ENCODE measurements at places on chromosomes 1 and 21.
A peak's percentile ranks its signal among the peaks of the same experiment; 100 is the strongest.

- DNase-seq, result no peak
Observed at GRCh38 chr1:66088787-66089186, 296.1 kb downstream of the PDE4B start.

DNA sequence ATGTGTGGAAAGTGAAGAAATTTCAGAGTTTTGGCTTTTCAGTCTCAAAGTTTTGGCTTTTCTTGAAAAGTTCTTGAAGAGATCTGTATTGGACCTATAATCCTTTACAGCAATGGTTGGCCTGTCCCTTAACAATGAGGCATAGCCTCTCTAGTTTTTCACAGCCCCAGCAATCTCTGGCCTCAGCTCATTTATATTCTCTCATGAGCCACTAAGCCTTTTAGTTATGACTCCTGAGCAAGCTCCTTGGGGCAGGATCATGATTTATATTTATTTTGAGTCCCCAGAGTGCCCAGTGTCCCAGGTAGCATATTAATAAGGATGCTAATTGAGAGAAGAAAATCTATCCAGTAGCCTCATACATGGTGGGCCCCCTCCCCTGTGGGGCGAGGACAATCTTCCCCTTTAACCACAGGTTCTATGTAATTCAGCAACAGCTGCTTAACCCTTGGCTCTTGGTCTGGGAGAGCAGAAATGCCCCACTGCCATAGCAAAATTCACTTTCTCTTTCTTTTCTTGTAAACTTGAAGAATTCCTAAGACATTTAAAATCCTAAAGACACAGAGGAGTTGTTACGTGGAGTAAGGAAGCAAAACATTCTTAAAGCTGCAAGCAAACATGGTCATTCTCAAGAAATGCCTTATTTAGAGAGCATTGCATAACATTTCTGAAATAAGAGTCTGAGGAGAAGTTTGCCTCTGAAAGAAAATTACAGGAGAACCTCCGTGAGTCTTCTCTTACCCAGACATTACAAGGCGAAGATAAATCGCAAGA, 6.3 kb downstream of the NGF start:
- DNase-seq, result no peak

- DNase-seq, result no peak
Observed at GRCh38 chr1:162740755-162741154, 49.7 kb upstream of the HSD17B7 start.

DNA sequence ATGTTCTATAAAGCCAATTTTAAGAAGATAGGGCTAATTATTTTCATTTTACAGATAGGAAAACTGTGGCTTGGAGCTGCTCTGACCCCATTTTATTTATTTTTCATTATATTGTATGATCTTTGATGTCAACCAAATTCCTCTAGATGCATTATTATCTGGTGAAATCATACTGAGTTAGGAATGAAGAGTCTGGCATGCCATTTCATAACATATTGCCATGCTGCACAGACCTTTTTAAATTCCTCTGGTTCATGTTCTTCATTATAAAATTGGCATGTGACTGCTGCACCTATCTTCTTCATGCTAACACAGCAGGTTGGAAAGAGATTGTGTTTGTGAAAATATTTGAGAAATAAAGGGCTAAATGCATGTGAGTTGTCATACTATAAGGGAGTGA, 12.7 kb downstream of the PRRX1 start:
- DNase-seq, result no peak

- no peak for DNase-seq
Observed at GRCh38 chr21:37155186-37155585, 82.1 kb downstream of the TTC3 start.

DNA sequence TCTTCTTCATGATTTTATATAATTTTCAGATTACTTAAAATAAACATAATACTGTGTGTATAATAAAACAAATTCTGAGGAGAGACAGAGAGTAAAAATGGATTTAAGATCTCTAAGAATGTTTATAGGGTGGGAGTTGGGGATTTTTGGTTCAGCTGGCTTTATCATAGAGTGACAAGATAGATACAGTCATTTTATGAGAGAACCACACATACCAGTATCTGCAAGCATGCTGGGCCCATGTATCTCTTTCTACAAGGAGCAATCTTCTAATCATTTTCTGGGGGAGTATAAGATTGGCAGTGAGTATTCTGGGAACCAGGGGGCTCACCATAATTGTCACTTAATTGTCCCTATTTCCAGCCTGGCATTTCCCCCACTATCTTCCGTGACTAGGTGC, 64.3 kb upstream of the DUSP10 start:
- no peak for DNase-seq

GRCh38 chr1:176998183-176998795, 166.2 kb downstream of the ASTN1 start:
- no peak for DNase-seq

DNA sequence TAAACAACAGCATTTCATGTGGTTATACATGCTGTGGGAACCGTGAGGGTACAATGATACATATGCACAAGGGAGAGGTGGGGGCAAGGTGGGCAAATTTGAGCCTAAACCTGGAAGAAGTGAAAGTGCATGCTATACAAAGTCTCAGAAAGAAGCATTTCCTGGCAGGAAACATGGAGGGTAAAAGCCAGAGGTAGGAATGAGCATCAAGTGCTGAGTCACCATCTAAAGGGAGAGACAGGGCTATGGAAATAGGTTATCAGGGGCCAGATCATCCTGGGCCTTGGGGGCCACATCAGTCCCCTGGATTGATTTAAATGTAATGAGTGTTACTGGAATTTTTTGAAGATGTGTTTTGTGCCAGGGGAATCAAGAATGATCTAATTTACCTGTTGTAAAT, 60.1 kb upstream of the DAB1 start:
- no peak for DNase-seq

DNA sequence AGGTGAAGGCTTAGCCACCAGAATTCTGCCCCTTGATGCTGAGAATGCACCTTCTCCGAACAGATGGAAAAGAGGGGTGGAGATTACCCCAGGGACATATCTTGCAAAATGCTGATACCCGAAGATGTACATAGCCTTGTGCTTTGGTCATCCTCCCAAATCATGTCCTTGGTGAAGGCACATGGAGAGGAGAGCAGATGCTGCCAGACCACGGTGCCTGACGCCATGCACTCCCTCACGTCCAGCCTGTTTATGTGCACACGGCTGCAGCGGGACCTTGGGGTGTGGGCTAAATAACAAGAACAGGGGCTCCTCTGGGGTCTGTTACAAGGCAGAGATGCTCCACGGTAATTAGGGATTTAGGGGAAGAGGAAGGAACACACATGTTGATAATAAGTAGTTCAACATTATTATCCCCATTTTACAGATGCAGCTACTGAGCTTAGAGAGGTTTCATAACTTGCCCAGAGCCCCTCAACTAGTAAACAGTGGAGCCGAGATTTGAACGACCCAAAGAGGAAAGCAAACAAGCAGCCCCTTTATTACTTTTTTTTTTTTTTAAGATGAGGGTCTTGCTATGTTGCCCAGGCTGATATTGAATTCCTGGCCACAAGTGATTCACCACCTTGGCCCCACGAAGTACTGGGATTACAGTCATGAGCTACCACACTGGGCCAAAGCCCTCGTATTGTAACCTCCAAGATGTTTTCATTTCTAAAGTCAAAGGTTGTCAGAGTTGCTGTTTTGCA, 12.9 kb downstream of the EPHX1 start:
- no peak for DNase-seq

DNA sequence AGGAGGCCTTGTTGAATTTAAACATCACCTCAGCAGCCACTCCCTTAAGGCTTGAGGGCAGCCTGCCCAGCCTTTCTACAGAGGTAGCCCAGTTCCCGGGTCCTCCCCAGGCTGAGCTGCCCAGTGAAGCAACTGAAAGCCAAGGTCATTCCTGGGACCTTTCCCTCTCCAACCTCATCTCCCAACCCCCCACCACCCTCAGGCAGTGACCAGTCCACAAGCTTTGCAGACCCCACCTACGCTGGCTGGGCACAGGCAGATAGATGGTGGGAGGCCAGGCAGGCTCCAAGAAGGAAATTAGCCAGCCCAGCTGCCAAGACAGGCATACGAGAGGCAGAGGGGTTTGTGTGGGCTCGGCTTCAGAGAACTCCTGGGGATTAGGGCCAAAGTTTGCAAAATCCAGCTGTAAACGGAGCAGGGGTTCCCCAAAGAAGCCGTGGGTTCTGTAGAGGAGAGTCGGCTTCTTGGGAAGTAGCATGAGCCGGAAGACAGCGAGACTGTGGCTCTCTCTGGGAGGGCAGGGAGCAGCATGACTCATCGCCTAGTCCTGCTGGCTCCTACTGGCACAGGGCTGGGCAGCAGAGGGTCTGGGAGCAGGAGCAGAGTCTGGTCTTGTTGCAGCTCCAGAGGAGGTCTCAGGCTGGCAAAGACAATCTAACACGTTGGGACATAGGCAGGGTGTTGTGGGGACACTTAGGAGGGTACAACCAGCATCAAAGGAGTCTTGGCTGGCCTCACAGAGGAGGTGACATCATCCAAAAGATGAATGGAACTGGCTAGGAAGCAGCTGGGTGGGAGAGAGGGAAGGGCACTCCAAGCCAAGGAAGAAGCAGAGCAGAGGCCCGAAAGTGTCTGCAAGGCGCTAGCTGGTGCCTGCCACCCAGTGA, 2.8 kb upstream of the ZC3H12A start:
- peak; percentile 86 for DNase-seq

- DNase-seq, result no peak
Observed at GRCh38 chr1:34398241-34398915, 221.7 kb downstream of the C1orf94 start.

DNA sequence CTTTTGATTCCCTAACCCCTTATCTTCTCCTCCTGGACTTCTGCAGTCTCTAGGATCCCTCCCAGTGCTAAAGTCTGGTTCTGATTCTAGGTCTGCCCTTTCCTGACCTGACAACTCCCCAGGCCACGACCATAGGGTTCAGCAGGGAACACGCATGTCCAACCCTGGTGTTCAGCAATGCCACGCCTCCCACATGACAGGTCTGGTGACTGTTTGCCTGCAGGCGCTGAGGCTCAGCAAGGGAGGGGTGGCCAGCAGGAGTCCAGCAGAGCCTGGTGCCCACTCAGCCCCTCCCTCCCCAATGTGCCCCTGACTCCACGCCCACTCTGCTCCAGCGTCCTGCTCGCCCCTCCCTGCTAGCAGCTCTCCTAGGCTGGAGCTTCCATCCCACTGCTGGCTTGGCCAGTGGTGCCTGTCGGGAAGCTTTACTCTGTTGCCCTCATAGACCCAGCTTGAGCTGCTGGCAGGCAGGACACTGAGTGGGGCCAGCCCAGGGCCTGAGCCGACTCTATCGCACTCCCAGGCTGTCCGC, 17.3 kb downstream of the SLC9A1 start:
- no peak for DNase-seq

DNA sequence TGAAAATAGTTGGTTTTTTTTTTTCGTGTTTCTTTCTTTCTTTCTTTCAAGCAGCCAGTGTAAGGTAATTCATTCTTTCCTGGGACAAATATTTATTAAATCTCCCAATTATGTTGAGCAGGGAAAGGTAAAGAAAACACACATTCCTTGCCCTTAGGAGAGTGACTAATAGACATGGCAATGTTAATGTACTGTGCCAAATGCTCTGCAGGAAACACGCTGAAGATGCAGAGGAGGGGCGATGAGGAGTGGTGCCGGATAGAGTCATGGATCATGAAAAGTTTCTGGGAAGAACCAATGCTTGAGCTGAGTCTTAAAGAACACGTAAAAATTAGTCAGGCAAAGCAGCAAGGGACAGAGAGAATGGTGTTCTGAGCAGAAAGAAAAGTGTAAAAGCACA, 199.2 kb downstream of the DNM3 start:
- peak; percentile 78 for DNase-seq

DNA sequence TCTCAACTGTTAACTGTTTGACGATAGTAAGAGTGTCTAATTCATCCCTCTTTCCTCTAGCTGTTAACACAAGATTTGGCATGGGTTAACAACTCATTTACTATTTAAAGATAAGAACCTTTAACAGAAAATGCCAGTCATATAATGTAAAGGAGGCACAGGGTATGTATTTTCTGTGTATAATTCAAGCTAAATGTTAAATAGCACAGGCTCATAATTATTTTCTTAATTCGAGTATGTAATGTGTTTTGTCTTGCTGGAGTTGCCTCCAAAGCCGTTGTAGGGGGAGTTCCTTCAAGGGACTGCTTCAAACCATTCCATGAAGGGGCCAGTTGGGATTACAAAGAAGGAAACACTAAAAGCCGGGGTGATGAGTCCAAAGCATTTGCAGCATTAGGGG, 111.5 kb downstream of the NCAM2 start:
- no peak for DNase-seq

GRCh38 chr21:32237021-32237420, 41.8 kb downstream of the MIS18A start:
- no peak for DNase-seq

GRCh38 chr1:32426489-32427255, 32.4 kb upstream of the BSDC1 start:
- no peak for DNase-seq

- no peak for DNase-seq
Observed at GRCh38 chr1:70134148-70134547, 71.2 kb downstream of the LRRC40 start.

DNA sequence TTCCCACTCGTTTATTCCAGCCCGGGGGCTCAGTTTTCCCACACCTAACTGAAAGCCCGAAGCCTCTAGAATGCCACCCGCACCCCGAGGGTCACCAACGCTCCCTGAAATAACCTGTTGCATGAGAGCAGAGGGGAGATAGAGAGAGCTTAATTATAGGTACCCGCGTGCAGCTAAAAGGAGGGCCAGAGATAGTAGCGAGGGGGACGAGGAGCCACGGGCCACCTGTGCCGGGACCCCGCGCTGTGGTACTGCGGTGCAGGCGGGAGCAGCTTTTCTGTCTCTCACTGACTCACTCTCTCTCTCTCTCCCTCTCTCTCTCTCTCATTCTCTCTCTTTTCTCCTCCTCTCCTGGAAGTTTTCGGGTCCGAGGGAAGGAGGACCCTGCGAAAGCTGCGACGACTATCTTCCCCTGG, 716 bp downstream of the OLIG2 start:
- DNase-seq, result no peak

GRCh38 chr21:45161038-45161945, 86.9 kb downstream of the ADARB1 start:
- DNase-seq, result no peak

- no peak for DNase-seq
Observed at GRCh38 chr1:7008331-7008730, 223.1 kb downstream of the CAMTA1 start.

DNA sequence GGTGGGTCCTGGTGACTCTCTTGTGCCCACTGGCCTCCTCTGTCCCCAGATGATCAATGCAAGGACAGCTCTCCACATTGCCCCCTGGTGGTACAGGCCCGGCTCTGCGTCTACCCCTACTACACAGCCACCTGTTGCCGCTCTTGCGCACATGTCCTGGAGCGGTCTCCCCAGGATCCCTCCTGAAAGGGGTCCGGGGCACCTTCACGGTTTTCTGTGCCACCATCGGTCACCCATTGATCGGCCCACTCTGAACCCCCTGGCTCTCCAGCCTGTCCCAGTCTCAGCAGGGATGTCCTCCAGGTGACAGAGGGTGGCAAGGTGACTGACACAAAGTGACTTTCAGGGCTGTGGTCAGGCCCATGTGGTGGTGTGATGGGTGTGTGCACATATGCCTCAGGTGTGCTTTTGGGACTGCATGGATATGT, 10.8 kb downstream of the ADAMTSL4 start:
- DNase-seq, result no peak

- DNase-seq, result no peak
Observed at GRCh38 chr1:87305762-87306161, 22.9 kb upstream of the LMO4 start.

GRCh38 chr1:184385865-184386311, 941 bp upstream of the C1orf21 start:
- no peak for DNase-seq

Data from mammary epithelial cell (primary cell).